CD4-positive, alpha-beta T cell (primary cell): ENCODE measurements at places on chromosomes 7 and 10. TPM values are rescaled to one million over a fixed set of nuclear protein-coding genes. Genes with fewer than 3 reads are reported as not detected.

DNA sequence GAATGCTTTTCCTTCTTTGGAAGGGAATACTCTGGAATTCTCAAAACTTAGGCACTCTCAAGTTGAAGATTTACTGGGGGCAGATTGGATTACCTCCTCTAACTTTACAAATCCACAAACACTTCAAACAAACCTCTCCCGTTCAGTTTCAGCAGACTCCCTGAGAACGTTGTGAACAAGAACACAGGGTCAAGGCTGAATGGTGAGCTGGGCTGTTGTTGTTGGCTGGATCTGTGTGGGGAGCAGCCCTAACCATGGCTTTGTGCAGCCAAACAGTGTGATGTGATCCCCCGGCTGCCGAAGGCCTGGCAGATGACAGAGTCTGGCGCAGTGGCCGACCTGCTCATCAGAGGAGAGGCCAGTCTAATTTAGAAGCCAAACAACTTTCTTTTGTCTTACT is 93.1 kb downstream of the BMPER start:
- no peak for DNase-seq

SRI gene
- total RNA-seq: 44.3 TPM

GRCh38 chr10:113504423-113504822 is 48.4 kb upstream of the HABP2 start:
- no peak for DNase-seq

SRPK2 gene
- 39.9 TPM for total RNA-seq

GRCh38 chr7:15801041-15801440 is 114.6 kb upstream of the MEOX2 start:
- no peak for DNase-seq

CALML3 gene
- total RNA-seq: not detected

- no peak for DNase-seq
These were observed 12.6 kb downstream of the MAFK start for GRCh38 chr7:1542841-1543747.

GRCh38 chr10:95532536-95532935 is 28.6 kb downstream of the SORBS1 start:
- no peak for DNase-seq

ADRA2A gene
- total RNA-seq: not detected

ELAPOR2 gene
- 7.7 TPM for total RNA-seq

GPER1 gene
- not detected for total RNA-seq

DNA sequence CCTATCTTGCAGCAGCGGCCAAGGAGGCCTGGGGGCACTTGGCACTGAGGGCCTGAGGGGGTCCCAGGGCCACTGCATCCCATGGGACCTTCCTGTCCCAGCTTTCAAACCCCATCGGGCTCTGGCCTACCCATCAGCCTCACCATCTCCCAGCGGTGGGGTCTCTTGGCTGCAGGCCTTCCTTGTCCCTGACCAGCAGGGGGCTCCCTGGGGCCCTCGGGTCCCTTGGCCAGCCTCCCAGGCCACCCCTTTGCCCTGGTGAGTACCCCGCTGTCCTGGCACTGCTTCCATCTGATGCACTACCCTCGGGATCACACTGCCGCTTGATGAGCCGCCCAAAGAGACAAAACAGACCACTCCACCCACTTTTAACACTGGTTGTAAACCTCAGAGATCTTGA is 43.5 kb downstream of the YKT6 start:
- no peak for DNase-seq

DNA sequence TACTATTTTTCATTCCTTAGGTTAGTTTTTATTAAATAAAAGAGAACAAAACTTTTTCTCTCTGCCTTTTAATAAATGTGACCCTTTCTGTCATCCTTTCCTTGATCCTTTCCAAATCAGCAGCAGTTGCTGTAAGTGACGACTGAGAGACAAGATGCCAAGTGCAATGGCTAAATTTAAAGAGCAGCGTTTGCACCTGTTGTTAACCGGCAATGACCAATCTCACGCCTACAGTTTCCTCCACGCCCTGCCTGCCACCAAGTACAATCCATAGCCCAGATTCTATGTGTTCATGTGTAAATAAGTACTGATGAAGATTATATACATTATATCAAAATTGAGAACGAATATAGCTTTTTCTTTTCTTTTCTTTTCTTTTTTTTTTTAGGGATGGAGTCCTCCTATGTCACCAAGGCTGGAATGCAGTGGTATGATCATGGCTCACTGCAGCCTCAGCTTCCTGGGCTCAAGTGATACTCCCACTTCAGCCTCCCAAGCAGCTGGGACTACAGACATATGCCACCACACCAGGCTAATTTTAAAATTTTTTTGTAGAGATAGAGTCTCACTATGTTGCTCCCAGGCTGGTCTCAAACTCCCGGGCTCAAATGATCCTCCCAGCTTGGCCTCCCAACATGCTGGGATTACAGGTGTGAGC is 6.5 kb upstream of the MCU start:
- no peak for DNase-seq

PLPP4 gene
- total RNA-seq: not detected

- DNase-seq: peak; percentile 15
These were observed at the start of gene OGDHL for GRCh38 chr10:49761789-49762565. Gene OGDHL (minus strand): TSS chr10:49762323. CDS start chr10:49758592, 3,731 bp downstream.

KCND2 gene
- not detected for total RNA-seq

ADRB1 gene
- 0.11 TPM for total RNA-seq

DNA sequence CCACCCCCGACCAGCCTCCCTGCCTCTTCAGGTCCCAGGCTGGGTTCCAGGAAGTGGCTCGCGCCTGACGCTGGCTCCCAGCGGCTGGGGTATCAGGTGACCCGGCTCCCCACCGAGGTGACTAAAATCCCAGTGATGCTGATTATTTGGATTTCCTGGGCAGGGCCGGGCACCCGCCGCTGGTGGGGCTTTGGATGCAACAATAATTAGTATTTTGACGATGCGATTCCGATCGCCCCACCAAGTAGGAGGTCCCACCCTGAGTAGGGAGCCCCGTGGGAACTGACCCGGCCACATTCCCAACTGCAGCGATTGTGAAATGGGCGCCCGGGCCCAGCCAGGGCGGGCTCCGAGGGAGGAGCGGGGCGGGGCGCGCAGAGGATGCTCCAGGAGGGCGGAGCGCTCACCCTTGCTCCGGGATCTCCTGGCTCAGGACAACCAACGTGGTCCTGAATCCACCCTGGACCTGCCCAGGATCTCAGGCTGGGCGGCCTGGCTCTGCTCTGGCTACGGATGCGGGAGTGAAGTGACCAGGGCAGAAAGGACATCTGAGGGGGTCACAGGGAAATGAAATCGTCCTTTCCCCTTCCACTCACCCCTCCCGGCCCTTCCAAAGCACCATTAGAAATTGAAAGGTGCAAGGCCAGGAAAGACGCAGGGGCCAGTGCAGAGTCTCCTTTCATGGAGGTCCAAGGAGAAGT is 32.6 kb downstream of the DUSP5 start:
- peak; percentile 10 for DNase-seq

DNA sequence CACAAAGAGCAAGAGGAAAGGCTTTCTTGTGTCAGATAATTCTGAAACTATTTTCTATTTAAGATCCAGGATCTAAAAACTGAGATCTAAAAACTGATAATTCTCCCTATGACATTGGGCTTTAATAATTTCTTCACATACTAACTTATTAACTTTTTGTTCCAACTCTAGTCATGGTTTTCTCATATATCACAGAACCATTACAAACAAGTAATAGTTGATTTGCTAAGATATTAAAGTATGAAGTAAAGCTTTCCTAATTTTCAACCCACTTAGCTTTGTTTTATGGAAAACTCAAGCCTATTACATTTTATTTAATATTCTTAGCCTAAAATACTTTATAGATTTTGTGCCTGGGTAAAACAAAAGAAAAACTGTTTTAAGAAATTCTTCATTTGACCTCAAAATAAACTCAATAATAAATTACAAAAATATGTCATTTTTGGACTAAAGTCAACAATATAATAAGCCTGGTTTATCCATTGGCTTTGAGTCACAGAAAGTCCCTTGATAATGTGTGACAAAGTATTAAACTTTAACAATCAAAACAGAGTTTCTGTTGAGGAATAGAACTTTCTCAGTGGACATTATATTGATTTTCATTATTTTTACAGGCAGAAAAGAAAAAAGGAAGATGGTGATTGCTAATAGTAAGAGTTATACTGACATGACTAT is 1142.9 kb upstream of the SORCS1 start:
- no peak for DNase-seq

- no peak for DNase-seq
These were observed 75.5 kb upstream of the CXCL12 start for GRCh38 chr10:44460416-44460815.
